Nucleus accumbens (tissue), 56 donors: ENCODE measurements at places on chromosomes 4 and X.

DNA sequence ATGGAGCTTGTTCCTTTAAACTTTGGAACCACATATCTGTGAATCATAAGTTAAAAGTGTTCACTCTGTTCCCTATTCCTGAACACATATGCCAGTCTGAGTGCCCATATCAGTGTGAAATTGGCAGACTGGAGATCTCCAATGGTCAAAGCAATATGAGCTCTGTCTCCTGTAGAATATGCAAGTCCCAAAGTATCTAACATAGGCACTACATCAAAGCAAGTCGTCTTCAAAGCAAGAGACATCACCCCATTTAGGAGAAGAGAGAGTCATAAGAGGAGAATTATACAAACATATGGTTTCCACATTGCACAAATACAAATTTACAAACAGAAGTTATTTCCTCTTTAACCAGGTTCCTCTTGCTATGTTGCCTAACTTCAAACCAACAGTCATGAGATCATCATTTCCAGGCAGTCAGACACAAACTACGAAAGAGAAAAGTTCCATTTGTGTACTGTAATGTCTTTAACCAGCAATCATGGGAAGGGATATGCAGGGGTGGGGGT lies 9.9 kb upstream of the GK start:
- no peak for DNase-seq

- no peak for DNase-seq
These were observed 880 bp upstream of the ETDC start for GRCh38 chrX:135308345-135308855.

DNA sequence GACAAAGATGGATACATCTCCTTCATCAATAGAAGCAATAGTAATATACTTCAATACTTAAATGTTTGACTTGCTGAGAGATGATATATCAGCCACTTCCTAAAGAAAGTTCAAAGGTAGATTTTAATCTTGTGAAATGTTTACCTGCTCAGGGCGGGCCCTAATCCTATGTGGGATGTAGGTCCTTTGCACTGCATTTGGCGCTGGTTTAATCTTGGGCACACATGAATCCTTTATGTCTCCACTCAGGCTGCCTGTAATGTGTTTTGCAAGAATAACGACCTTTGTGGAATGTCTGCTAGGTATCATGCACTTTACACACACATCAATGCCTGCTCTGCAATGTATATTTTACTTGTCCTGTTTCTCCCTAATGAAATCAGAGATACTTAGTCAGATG lies 368.7 kb downstream of the GBA3 start:
- DNase-seq, result no peak

DNA sequence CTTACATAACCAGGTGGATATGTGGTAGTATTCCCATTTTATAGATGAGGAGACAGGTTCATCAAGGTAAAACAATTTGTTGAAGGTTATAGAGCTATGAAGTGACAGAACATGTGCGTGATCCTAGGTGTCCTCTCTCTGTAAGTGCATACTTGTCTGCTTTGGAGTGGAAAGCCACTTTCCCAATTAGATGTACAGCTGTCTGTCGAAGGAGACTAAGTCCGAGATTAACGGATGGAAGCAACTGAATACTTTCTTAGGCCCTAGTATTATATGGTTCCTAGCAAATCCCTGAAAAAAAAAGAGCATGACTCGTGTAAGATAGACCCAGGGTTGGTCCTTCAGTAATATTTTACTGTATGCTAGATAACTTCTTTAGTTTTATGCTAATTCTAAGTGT lies 19.7 kb downstream of the TMEM131L start:
- DNase-seq, result no peak

DNA sequence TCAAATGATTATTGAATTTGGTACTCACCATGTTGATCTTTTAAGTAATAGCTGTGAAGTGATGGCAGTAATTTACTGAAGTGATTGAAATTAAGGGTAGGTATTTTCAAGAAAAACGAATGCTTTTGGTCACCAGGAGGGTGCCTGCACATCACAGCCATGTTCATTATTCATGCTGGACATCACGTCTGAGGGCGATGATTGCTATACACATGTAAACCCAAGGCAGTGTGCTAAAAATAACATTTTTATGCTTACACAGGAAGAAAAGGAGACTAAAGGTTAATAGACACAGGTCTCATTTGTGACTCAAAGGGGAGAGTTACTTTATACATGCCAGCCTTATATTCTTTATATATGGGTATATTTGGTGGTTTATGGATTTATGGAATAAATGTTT lies 1146.0 kb downstream of the NLGN4X start:
- DNase-seq, result no peak

DNA sequence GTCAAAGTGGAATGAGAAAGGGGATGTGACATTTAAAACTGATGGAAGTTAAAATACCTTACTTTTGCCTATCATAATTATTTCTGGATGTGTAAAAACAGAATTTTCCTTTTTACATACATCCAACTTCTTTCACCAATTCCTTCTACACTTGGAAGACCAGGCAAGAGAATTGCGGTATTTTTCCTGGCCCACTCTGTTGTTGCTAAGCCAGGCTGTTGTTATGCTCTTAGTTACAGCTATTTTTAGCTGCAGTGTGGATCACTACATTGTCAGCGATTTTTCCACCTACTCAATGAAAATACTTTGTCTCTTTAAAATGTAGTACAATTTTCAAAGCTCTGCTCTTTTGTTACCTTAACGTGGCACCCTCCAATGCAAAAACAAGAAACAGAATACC lies 43.4 kb downstream of the NKX6-1 start:
- DNase-seq, result no peak

GRCh38 chrX:683576-683975 lies 53.0 kb downstream of the SHOX start:
- no peak for DNase-seq

- no peak for DNase-seq
These were observed 2.4 kb downstream of the PKD2 start for GRCh38 chr4:88009871-88010270.

- no peak for DNase-seq
These were observed 14.0 kb upstream of the DGKK start for GRCh38 chrX:50484662-50485061.

DNA sequence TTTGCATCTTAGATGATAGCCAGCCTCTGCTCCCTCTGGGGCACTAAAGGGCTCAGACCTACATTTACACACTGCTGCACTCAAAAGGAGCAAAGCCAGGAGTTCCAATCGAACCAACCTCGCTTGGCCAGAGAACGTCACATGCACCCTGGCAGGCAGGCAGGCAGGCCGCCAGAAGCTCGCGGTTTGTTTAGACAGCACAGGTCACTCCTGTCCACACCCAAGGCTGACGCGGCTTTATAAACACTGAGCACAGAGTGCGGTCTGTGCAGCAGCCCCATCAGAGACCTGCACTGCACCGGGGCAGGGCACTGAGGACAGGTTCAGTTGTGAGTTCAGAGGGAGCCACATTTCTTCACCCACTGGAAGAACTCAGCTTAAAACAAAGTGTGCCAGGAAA lies 143.9 kb downstream of the BCOR start:
- no peak for DNase-seq

DNA sequence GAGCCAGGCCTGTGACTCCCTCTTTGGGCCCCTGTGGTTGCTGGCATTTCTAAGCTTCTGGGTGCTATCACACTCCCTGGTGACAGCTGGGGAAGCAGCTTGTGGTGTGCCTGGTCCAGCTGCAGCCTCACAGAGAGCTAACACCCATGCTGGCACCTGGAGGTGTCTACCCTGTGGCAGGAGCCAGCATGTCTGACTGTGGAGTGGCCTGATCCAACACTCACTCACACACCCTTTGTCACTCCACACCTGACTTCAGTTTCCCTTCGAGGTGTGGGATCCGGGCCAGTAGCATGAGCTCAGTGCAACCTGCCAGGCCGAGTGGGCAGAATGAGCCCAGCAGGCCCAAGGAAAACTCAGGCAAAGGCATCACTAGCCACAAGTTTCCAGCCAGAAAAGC lies 67.5 kb downstream of the TECRL start:
- DNase-seq, result no peak

DNA sequence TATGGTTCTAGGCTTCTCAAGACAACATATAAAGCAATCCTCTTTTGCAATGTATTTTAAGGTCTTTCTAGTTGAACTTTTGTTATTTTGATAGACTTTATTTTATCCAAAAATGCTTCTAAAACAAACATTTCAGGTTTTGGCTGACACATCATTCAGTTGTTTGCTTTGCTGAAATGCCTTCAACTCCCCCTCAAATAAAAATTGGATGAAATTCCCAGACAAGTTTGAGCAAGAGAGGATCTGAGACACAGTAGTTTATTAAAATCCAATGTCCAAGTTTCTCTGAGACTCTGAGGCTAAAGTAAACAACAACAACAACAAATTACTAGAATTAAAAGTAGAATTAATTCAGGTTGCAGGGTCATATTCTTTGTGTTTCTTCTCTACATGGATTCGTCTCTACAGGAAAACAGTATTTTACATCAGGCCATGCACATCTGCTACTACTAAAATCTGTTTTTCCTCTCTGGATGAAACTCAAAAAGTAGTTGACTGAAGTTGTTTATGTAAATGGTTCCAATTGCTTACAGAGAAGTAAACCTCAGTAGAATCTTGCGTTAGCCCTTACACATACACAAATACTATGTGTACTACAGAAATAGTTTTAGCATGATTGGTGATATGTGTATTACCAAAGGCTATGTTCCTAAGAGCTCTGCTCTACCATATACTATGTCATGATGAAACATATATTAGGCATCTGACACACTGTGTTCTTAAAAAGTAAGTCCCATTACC lies 64.9 kb downstream of the PRSS12 start:
- DNase-seq, result no peak

DNA sequence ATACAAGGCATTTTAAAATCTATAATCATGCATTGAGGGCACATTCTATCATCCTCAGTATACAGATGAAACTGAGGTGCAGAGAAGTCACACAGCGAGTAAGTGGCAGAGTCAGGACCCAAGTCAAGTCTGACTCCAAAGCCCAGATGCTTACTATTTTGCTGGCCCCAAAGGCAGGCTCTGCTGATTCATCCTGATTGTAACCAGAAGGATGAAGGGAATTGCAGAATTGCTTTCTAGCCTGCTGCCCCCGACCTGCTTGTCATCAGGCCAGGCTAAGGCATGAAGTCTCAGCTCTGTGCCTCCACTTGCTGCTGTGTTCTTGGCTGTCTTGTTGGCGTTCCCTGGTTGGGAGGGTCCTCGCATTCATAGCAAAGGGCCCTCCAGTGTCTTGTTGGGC lies 62.7 kb downstream of the SLC9A6 start:
- DNase-seq, result no peak

GRCh38 chr4:20395160-20395773 lies 143.6 kb downstream of the SLIT2 start:
- DNase-seq, result no peak

DNA sequence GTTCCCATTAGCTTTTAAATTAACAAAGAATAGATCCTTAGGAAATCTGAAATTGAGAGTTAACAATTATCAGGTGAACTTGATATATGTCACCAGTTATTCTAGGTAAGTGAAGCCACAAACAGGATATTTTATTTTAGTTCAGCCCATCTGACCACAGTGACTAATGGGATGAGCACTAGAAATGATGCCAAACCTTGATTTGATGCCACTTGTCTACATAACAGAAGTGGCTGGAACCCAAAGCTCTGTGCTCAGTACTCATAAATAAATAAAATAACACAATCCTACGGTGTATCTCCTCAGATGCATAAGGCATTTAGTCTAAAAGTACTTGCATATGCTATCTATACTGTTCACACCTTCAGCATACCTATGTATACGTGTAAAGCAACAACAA lies 12.2 kb downstream of the SLITRK4 start:
- no peak for DNase-seq

GRCh38 chr4:10958226-10958856 lies 273.8 kb upstream of the CLNK start:
- DNase-seq, result no peak

DNA sequence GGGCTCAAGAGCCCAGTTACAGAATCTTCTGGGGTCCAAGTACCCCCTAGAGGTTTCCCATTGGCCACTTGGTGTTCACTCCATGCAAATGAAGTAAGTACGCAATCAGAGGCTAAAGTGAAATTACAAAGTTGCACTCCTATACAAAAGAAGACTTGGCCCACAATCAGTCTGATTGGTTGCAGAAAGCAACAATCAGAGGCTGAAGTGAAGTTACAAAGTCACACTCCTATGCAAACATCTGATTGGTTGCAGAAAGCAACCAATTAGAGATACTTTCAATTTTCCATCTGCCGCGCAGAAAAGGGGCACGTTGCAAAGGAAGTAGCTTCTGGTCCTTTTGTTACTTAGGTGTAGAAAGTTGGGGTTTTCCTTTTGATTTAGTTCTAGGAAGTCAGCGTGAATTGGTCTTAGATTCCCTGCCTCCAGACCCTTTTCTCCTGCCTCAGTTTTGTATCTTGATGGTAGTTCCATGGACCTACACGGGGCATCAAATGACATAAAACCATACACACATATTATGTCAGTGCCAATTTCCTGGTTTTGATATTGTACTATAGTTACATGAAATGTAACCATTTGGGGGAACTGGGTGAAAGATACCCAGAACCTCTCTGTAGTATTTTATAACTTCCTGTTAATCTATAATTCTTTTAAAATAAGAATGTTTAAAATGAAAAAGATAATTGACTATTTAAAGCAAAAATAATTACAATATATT lies 12.4 kb upstream of the PIN4 start:
- DNase-seq, result no peak

DNA sequence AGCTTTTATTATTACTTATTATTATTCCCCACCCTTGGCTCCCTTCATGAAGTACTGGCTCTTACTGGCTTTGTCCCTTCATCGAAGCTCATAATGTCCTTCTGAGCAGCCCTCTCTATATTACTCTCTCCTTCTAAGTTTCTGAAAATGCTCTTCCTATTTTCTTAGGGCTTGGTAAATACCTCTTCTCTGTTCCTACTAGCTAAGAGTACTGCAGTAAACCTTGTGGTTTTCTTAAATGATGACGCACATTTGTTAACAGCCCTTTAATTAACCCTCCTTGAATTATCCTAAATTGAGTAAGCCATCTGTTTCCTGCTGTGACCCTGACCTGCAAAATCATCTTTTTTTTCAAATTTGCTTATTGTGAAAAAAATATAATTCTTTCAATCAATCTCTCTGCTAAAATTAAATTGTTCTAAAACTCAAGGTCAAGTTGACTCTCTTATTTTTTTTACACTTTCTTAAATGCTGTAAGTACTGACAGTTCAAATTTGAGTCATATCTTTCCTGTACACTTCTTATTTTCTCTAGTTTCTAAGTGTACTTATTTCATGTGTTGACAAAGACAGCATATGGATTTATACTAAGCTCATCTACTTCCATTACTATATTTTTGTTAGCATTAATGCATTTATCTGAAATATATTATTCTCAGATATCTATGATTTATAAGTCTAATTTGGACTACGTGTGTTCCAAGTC lies 148.9 kb downstream of the ADAM29 start:
- DNase-seq, result no peak

GRCh38 chrX:80511969-80512760 lies 91.9 kb downstream of the TENT5D start:
- no peak for DNase-seq

GRCh38 chr4:139540161-139540560 lies 15.9 kb downstream of the SETD7 start:
- DNase-seq, result no peak

GRCh38 chrX:43969504-43970501 lies 3.4 kb downstream of the NDP start:
- no peak for DNase-seq
